ENCODE measurements at places on chromosomes 3 and 15.

DNA sequence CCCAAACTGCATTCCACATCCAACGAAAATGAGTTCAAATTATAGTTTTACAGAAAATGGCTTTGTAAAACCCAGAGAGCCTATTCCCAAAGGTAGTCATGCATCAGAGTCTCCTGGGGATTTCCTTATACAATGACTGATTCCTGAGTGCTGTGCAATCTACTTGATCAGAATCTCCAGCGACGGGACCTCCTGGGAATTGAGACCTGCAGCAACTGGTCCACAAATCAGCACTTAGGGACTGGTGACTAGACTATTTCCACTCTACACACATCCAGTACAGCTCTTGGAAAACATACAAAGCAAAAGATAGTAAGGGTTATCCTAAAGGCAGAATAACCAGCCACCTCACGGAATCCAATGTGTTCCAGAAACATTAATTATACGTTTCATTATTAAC, 871.0 kb upstream of the CFAP20DC start:
- DNase-seq: no peak

DNA sequence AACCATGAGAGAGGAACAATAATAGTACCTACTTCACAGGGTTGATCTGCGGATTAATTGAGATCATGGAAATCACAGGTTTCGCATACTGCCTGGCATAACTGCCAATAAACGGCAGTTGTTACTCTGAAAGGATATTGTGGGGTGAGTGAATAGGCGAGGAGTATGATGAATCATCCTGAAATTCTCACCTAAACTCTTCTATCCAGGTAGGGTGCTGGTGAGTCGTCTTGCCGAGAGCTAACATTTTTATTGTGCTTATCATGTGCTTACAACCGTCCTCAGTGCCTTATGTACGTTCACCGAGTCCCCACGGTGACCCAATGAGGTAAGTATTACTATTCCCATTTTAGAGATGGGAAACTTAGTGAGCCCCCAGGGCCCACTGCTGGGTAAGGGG, 52.4 kb upstream of the SRGAP3 start:
- no peak for DNase-seq

DNA sequence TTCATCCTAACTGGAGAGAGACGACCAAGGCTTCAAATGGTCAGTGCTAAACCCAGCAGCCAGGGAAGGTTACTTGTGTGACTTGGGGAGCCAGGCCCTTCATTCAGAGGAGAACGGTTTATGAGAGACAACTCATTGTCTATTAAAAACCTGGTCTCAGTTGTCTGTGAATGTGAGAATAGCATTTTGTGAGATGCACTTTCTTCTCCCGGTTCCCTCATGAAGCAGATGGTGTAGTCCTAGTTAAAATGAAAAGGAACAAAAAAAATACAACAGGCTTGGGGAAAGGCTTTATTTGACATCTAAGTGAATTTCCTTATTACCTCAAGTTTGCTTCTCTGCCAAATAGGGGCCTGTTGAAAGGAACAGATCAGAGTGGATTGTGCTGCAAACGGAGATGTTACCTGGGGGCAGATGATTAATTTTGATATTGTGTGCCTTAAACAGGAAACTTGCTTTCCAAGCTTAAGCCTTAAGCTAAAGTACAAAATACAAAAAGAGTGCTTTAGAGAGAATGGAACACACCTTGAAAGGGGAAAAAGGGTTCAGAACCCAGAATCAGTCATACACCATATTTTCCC, 202.7 kb upstream of the BHLHE40 start:
- no peak for DNase-seq

DNA sequence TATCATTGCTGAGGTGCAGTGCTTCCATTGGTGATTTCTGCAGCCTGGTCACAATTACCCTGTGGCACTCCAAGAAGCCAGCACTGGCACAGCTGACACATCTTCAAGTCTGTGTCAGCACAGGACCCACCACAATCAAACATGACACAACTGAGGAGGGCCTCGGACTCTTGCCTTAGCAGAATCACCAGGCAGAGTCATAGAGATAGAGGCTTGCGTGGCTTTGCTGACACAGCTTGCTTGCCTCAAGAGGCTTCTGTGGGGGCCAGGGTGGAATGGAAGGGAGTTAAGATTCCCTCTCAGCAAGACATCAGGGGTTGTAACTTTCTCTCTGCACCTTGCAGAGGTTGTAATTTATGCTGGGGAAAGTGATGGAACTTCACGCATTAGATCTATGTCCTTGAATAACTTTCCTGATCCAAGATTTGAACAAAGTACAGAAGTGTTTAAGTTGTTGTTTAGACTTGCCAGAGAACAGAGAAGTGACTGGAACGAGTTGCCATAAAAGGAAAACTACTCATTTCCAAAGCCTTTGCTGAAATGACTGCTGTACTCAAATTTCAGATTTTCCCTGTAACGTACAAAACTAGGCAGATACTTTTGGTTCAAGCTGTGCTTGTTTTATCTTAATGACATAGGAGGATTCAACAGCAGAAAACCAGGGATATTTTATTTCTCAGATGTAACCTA, 170.7 kb downstream of the DIPK2A start:
- no peak for DNase-seq

GRCh38 chr15:22845289-22845900, 6.9 kb downstream of the NIPA2 start:
- no peak for DNase-seq

DNA sequence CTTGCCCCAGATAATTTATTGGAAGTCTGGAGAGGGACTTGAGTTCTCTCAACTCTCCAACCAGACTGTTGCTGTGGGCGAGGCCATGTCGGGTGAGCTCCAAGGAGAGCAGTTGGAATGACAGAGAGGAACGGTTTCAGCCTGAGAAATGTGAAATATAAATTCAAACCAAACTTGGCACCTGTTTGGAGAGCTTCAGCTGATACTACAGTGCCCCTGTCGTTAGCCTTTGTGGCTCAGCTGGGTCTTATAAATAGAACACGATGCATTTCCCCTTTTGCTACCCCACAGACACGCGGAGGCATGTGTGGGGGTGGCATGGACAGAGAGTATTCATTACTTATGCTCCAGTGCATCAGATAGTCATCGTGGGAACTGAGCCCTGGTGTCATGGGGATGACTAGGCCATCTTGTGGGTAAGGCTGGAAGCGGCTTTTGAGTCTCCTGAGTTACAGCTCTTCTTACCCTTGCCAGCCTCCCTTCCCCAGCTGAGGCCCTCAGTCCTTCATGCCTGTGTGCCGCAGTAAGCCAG, 15.6 kb downstream of the SMAD3 start:
- no peak for DNase-seq

DNA sequence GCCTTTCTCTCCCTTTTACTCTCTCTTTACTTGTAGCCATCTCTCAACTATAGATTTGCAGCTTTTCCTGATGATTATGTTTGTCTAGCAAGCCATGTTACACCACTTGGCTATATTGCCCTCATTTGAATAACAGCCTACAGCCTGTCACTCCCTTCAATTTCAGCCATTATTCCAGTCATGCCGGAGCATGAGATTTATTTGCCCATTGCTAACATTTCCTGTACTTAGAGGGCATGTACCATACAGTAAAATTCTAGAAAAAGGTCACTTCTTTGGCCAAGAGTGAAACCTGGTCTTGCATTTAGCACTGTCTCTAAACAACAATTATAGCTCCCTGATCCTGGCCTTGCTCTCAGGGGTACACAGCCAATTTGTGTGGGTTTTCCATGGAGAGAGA, 221.7 kb upstream of the TMC3 start:
- DNase-seq: no peak

DNA sequence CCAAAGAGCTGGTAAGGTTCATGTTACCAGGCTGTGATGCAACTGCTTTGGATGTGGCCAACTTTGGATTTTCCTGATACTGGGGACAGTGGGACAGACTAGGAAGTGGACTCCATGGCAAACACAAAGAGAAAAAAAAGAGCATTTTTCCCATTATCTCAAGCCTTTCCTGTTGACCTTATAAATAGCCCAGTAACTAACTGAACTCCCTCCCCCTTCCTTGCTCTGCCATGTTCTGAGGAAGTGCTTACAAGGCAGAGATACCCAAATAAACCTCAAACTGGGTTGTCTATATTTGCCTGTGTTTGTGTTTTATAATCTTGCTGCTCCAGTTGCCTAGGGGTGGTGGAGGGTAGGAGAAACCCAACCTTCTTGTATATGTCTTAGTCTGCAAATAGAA, 27.3 kb upstream of the SLC9A9 start:
- DNase-seq: no peak

DNA sequence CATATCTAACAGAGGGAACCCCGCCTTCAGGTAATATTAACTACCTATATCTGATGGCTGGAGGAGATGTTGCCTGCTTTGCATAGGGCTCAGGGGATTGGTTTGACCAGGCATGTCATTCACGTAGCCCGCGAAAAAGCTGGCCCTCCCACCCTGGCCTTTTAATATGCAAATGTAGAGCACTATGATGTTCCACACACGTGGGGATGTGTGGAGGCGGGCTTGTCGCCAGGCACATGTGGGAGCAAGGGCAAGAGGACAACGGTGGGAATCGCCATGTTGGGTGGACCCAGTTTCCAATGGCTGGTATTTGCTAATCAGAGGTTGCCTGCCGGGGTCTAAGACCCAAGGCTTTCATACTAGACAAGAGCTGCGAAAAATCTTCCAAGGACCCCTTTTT, 469.8 kb downstream of the ZPLD1 start:
- no peak for DNase-seq
